ENCODE measurements at places on chromosomes 4 and X.

GRCh38 chr4:42320822-42321388, 76.4 kb upstream of the SHISA3 start:
- DNase-seq = no peak

- DNase-seq = no peak
Measured at GRCh38 chrX:130082244-130083106, 27.8 kb downstream of the ELF4 start.

DNA sequence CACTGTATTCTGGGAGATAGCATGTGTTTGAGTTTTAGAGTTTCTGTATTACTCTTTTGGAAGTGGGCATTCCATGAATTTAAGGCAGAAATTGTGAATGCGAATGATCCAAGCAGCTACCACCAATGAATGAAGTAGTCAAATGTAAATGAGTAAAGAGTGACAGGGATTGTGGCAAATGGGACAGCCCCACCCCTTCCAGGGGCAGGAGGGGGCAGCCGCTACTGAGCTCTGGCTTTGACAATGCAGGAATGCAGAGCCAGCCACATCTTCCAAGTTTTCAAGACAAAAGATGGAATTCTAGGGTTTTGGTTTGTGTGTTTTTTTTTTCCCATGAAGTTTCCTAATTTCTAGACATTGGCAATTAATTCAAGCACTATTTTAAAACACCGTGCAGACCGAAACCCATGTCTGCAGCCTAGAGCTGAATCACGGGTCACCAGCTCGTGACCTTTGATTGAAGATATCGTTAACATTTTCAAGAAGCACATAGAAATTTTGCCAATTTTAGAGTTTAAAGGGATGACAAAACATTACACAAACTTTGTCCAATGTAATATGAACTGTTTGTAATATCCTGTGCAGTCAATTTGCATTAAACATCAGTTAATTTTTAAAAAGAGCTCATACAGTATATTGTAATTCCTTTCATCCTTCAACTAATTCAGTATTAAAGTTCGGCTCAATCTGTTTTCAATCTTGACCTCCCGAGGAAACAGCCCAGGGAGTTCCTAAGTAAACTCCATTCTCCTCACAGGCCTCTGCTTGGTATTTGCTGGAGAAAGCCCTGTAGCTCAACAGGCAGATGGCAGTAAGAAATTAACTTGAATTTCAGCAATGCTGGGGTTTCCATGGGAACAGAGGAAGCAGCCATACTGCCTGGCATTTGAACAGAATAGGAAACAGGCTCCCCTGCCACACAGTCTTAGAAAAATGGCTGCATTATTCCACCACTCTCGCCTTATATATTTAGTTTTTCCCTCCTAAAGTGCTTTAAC, 83.4 kb downstream of the UCHL1 start:
- DNase-seq = no peak

GRCh38 chr4:156596026-156596425, 375.6 kb downstream of the PDGFC start:
- no peak for DNase-seq

DNA sequence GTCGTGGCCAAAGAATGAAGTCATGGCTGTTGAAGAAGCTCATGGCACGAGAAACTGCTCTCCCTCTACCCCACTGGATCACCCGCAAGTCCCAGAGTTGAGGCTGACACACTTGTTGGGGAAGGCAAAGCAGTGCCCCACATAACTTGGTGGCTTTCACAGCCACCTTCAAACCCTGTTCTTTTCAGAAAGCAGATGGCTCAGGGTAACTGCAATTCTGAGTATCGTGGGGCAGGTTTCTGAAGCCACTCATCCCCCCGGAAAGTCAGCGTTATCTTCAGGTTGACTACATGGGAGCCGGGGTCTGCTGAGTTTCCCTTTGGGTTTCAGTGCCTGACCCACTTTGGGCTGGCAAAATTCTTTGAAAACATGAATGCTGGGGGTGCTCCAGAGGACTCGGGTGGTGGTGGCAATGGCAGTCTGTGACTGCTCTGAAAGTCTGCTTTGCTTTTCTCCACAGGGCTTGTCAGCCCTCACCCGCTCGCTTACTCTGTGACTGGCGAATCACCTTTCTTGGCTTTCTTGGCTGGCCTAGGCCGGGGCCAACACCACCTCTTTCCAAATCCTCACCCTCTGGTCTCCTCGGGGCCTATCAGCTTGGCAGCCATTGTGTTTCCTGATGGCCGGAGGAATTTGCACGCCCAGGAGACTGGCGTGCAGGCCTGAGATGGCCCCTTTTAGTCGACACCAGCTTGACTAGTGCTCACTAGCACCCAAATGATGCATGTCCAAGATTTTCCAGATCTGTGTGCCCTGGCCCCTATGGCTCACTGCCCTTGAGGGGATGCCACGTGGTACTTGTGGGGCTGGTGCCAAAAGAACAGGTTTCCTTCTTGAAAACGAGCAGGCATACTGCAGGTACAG, 7.3 kb downstream of the PPP1R3F start:
- DNase-seq = no peak

Data from Panc1 (cell line).